ENCODE measurements at places on chromosomes 3 and 15.

DNA sequence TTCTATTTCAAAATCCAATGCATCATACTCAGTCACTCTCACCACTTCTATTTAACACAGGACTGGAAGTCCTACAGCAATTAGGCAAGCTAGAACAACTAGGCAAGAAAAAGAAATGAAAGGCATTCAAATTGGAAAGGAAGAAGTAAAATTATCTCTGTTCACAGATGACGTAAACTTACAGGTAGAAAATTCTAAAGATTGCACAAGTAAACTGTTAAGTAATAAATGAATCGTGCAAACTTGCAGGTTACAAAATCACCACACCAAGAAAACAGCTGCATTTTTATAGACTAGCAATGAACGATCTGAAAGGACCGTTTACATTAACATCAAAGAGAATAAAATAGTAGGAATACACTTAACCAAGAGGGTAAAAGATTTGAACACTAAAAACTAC lies 36.2 kb downstream of the CHST2 start:
- DNase-seq, result peak; percentile 14

DNA sequence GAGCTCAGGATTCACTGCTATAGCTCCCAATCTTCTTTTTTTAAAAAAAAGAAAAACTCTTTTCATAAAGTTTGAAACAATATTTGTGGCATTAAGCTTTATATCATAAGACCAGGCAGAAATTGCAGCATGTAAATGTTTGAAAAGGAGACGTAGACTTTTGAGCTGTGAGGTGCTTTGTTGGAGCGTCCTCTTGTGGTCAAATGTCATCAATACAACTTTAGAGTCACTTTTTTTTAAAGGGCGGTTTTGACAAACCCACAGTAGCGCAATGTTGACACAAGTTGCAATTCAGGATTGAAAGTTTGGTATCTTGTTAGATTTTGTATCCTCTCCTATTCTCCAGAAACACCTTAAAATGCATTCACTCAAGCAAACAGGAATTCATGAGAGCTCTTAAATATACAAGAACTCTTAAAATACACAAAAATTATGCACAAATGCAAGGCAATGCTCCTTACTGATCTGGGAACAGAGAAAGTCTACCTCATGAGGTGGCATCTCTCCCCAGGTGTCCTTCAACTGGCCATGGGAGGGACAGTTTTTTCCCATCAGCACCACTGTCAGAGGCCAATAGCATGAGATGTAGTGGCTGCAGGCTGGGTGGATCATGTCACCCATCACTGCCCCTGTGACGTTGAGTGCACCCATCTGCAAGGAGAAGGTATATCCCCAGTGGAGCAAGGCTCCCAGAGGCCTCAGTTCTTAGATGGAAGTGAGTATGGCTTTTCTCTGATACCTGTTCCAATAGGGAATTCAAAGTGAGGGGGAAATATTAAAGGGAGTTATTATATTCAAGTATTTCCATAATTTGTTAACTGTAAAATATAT lies 70.7 kb downstream of the ANXA2 start:
- DNase-seq, result peak; percentile 16

DNA sequence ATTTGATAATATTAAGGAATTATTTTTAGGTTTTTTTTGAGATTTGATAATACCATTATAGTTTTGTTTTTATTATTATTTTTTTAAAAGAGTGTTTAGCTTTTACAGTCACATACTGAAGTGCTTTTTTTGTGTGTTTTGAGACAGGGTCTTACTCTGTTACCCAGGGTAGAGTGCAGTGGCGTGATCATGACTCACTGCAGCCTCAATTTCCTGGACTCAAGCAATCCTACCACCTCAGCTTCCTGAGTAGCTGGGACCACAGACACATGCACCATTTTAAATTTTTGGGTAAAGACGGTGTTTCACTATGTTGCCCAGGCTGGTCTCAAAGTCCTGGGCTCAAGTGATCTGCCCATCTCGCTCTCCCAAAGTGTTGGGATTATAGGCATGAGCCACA lies 73.0 kb downstream of the SUMF1 start:
- DNase-seq, result peak; percentile 37

DNA sequence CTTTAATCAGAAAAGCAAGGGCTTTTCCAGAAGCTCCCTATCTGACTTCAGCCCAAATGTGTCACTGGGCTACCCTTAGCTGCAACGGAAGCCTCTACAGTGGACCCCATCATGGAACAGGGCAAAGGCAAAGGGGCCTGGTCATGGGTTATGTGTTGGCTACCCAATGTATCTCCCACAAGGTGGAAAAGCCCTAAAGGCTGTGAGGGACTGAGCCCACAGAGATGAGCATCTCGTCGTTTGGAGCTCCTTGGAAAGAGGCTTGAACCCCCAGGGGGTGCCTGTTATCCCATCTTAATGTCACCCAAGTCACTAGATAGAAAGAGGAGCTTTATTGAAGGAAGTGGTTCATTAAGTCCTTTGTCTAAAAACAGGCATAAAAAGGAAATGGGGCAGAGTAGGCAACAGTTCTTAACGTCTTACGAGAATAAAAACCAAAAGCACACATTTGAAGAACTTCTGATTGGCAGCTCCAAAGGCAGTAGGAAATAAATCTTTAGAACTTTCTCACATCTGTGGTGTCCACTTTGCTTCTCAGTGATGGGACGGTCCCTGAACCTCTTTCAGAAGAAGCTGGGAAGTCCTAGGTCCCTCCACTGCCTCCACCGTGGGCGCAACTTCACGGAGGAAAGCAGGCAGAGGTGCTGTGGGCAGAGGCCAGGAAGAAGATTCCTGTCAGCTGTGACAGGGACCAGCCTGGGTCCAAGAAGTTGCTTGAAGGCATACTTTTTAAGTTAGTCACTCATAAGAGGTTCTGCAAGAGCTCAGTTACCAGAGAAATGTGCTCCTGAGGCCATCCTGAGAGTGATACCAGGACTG lies 93.7 kb downstream of the MYLK start:
- no peak for DNase-seq

GRCh38 chr15:99651023-99651807 lies 82.0 kb downstream of the LYSMD4 start:
- DNase-seq, result no peak

GRCh38 chr3:56799251-56799882 lies 2.4 kb downstream of the ARHGEF3 start:
- no peak for DNase-seq

- DNase-seq, result no peak
Observed at GRCh38 chr15:69161878-69162213, 1.4 kb downstream of the GLCE start.

DNA sequence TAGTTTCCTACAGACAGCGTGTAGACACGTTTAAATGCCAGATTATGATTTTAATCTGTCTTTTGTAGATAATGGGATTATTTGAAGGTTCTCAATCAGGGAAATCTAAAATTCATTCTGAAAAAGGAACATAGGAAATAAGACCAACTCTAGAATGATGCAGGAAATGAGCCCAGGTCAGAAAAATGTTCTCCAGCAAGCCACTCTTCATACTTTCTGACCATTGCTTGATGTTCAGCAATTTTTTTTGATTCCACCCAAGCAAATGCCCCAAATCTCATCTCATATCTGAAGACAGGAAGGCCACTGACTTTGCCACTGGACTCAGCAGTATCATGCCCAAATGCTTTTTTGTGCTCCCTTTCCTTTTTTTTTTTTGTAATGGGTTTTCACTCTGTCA lies 373.4 kb downstream of the LPP start:
- no peak for DNase-seq

- no peak for DNase-seq
Observed at GRCh38 chr3:12716605-12717151, 42.4 kb downstream of the TMEM40 start.

- DNase-seq, result no peak
Observed at GRCh38 chr15:67063689-67064606, 1.5 kb upstream of the SMAD3 start.

DNA sequence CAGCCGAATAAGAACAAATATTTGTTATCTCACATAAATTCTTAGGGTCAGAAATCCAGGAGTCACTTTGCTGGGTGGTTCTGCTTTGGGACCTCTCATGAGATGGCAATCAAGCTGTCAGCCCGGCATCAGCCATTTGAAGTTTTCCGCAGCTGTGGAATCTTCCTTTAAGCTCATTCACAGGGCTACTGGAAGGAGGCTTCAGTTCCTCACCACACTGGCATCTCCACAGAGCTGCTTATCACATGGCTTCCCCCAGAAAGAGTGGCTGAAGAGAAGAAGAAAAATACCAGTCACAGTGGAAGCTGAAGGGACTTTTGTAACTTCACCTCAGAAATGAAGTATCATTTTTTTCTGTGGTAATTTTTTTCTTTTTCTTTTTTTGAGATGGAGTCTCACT lies 267.7 kb downstream of the CHL1 start:
- no peak for DNase-seq

GRCh38 chr3:122343654-122344053 lies 18.6 kb downstream of the CSTA start:
- no peak for DNase-seq

DNA sequence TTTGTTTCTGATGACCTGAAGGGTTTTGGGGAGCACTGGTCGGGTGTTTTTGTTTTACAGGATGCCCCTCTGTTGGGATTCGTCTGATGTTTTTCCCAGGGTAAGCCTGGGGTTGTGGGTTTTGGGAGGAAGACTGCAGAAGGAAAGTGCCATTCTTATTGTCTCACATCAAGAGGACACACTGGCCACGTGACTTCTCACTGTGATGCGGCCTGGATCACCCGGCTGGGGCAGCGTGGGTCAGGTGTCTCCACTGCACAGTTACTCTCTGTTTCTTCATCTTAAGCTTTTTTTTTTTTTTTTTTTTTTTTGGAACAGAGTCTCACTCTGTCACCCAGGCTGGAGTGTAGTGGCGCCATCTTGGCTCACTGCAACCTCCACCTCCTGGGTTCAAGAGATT lies 120.5 kb downstream of the TMEM266 start:
- no peak for DNase-seq

All from HL-60 (cell line).